ENCODE measurements at places on chromosomes 6 and 20.
A peak's percentile ranks its signal among the peaks of the same experiment; 100 is the strongest.

DNA sequence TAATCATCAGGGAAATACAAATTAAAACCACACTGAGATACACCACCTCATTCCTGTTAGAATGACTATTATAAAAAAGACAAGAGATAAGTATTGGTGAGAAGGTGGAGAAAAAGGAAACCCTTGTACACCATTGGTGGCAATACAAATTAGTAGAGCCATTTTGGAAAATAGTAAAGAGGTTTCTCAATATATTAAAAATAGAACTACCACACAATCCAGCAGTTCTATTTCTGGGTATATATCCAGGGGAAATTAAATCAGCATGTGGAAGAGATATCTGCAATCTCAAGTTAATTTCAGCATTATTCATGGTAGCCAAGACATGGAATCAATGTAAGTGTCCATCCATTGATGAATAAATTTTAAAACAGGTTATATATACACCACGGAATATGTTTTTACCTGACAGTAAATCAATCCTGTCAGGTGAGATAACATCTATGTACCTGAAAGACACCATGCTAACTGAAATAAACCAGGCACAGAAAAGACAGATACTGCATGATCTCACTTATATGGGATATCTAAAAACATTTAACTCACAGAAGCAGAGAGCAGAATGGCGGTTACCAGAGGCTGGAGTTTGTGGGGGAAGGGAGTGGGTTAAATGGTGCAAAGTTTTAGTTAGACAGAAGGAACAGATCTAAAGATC, 64.1 kb downstream of the SHPRH start:
- H3K4me3 ChIP-seq: no peak overlapping the region
- no peaks in the 10 kb centered on the region for H3K27me3 ChIP-seq
- H3K36me3 ChIP-seq: peaks cover 3% of the 10 kb centered on the region
- no peak for DNase-seq
- no peaks in the 10 kb centered on the region for H3K4me1 ChIP-seq

- no peak for DNase-seq
- peaks cover 28% of the 10 kb centered on the region for H3K27me3 ChIP-seq
- no peak overlapping the region for H3K4me3 ChIP-seq
- H3K27ac ChIP-seq: no peak overlapping the region
- H3K4me1 ChIP-seq: no peaks in the 10 kb centered on the region
Measured at GRCh38 chr6:33170176-33171015, 21.9 kb downstream of the COL11A2 start.

GRCh38 chr6:149855040-149855654, 9.0 kb downstream of the LRP11 start:
- no peaks in the 10 kb centered on the region for H3K36me3 ChIP-seq
- DNase-seq: peak; percentile 96
- H3K27me3 ChIP-seq: no peaks in the 10 kb centered on the region
- H3K27ac ChIP-seq: peak overlapping the region; percentile 90

- DNase-seq: peak; percentile 41
- H3K27me3 ChIP-seq: no peaks in the 10 kb centered on the region
- H3K4me1 ChIP-seq: peaks cover 5% of the 10 kb centered on the region
- H3K4me3 ChIP-seq: peak overlapping the region; percentile 72
Measured at GRCh38 chr6:26331218-26332073, 33.6 kb upstream of the BTN3A2 start.

DNA sequence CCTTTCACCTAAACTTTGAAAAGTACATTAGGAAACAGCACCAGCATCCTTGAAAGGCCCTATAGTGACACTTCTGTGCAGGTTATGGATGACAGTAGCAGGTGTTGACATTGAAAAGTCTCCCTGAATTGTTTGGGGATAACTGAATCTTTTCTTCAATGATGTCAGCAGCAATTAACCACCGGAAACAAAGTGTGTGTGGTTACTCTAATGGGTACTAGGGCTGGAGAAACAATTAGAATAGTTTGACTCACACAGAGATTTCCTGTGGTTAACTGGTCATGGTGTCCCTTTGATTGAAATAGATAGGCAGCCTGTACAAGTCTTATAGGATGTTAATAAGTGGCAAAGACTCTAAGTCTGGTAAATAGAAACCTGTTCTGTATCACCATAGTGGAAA, 189.1 kb downstream of the TBX18 start:
- no peaks in the 10 kb centered on the region for H3K27me3 ChIP-seq
- no peak overlapping the region for H3K4me3 ChIP-seq
- no peak overlapping the region for H3K27ac ChIP-seq
- H3K4me1 ChIP-seq: no peaks in the 10 kb centered on the region
- DNase-seq: peak; percentile 78

GRCh38 chr6:157541618-157542413, 160.8 kb downstream of the ZDHHC14 start:
- peaks cover 2% of the 10 kb centered on the region for H3K4me1 ChIP-seq
- peaks cover 6% of the 10 kb centered on the region for H3K36me3 ChIP-seq
- no peaks in the 10 kb centered on the region for H3K27me3 ChIP-seq
- H3K27ac ChIP-seq: no peak overlapping the region

DNA sequence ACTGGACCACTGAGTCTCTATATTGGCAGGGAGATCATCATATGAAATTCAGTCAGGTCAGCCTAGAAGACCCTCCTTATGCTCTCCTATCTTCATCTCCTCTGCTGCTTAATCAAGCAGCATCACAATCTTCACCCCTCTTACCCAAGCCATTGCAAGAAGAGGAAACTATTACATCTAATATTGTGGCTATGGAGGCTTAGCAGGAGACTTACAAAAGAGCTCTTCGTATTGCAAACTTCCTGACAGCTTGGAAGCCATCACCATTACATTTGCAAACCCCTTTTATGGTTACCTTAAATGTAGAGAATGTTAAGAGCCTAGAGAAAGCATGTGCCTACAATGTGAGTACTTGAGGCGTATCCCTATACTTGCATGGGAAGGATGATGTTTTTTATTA, 87.2 kb upstream of the STXBP5 start:
- no peak overlapping the region for H3K4me3 ChIP-seq
- no peak for DNase-seq
- no peaks in the 10 kb centered on the region for H3K36me3 ChIP-seq
- H3K27me3 ChIP-seq: no peaks in the 10 kb centered on the region
- no peak overlapping the region for H3K27ac ChIP-seq
- H3K4me1 ChIP-seq: no peaks in the 10 kb centered on the region

GRCh38 chr20:41701588-41702348, 83.6 kb upstream of the CHD6 start:
- no peak for DNase-seq
- H3K27me3 ChIP-seq: peaks cover 3% of the 10 kb centered on the region
- H3K36me3 ChIP-seq: no peaks in the 10 kb centered on the region
- no peak overlapping the region for H3K4me3 ChIP-seq

DNA sequence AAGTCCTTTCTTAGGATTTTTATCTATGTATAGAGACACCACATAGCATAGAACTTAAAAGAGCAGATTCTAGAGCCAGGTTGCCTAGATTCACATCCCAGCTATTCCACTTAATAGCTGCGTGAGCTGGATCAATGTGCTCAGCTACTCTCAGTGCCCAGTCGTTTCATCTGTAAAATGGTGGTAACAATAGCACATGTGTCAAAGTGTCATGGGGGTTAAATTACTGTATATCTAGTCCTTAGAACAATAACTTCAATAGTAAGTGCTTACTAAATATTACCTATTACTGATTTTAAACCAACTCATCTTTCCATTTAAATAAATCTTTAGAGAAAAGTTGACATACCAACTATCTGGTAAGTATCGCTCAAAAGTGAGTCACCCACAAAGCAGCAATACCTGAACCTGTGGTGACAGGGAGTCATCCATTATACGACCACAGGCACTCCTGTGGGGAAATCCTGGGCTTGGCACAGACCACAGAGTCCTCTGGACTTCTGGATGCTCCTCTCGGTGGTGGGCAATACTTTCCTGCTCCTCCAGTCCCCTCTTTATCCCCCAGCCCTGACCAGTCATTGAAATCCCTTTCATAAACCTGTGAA, 154.8 kb downstream of the PDSS2 start:
- peak; percentile 15 for DNase-seq
- H3K36me3 ChIP-seq: peaks cover 3% of the 10 kb centered on the region
- H3K4me3 ChIP-seq: no peak overlapping the region
- H3K27me3 ChIP-seq: no peaks in the 10 kb centered on the region
